SHP77 (cell line): ENCODE measurements at places on chromosomes 1 and 21.

DNA sequence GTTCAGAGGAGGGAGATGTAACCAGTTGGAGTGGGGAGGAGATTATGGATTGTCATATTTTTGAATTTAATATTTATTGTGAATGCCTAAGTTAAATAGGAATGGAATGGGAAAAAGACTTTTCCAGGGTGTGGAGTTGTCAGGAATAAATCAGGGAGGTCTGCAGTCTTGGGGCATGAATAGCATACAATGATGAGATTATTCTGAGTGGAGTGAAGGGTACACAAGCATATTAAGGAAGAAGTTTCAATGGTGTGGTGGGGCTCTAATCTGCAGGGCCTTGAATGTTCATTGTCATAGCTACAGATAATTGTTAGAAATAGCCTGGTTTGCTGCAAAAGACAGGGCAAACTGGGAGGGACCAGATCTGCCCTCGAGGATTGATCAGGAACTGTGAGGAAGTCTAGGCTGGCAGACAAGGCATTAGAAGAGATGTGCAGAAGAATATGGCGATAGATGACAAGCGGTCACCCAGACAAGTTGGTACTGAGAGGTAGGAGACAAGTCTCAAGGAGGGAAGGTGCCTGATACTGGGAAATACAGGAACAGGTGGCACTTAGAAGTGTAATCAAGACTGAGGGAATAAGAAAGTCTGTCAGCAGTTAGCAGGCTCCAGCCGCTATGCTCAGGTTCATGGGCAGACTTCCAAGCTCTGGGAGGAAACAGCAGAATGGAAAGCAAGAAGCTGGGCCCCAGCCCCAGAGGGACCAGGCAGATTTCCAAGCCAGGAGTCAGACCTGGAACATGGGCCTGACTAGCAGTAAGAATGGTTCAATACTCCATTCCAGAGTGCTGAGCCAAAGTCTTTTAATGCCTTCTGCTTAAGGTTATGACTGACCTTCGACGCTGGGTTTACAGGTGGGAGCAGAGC is 20.9 kb upstream of the RGL1 start:
- no peak for DNase-seq

- no peak for DNase-seq
Measured at GRCh38 chr1:25118546-25118945, 113.8 kb downstream of the SYF2 start.

- DNase-seq, result no peak
Measured at GRCh38 chr1:200226268-200226968, 183.4 kb downstream of the ZNF281 start.

GRCh38 chr1:182662121-182662890 is 22.1 kb downstream of the RGS8 start:
- no peak for DNase-seq

- peak; percentile 91 for DNase-seq
Measured at GRCh38 chr1:204763773-204764427, 78.4 kb upstream of the LRRN2 start.

GRCh38 chr1:119873135-119874015 is 22.9 kb downstream of the ADAM30 start:
- no peak for DNase-seq

DNA sequence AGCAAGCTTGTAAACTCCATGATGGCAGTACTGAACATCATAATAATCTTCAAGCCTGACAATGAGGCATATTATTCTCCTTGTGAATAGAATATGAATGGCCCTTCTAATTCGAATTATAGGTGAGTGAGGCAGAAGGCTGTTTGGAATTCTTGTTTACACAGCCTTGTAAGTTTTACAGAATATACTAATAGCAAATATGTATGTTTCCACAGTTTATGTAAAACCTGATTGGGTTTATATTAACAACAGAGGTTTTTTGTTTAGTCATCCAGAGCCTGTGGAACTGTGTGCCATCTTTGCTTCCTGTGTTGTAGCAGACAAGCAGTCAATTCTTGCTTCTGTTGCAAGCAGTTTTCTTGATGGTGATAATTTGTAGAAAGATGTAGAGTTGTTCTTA is 8.0 kb downstream of the OSBPL9 start:
- no peak for DNase-seq

- peak; percentile 29 for DNase-seq
Measured at GRCh38 chr1:226677027-226678020, 61.8 kb downstream of the ITPKB start.

GRCh38 chr1:61174060-61174795 is 91.9 kb downstream of the NFIA start:
- no peak for DNase-seq

- DNase-seq, result no peak
Measured at GRCh38 chr1:225603538-225604354, 49.2 kb downstream of the ENAH start.

- DNase-seq, result no peak
Measured at GRCh38 chr1:108053270-108054013, 88.5 kb upstream of the VAV3 start.

DNA sequence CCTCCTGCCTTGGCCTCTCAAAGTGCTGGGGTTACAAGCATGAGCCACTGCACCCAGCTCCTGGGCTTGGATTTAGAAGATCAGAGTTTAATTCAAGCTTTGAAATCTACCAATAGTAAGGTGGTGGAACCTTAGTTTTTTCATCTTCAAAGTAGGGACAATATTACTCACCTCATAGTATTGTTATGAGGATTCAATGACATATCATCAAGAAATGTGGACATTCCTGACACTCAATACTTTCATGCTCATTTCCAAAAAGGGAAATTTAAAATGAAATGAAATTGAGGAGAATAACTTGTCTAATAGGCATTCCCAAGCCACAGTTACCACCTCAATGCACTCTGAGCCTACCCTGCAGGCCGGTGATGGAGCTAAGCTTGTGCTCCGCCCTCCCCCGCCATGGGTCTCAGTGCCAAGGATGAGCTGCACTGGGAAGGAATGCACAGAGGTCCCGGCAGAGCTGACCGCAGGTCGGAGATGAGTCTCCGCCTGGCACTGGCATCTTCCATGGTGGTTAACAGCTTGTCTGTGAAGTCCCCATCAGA is 56.5 kb upstream of the BCAR3 start:
- no peak for DNase-seq

GRCh38 chr1:78075621-78076020 is 29.9 kb downstream of the GIPC2 start:
- DNase-seq, result no peak

- DNase-seq, result no peak
Measured at GRCh38 chr1:14946011-14946359, 207.6 kb upstream of the TMEM51 start.

GRCh38 chr1:206013026-206013795 is 10.0 kb upstream of the RAB7B start:
- DNase-seq, result no peak

GRCh38 chr1:31814631-31815306 is 1.1 kb downstream of the SPOCD1 start:
- no peak for DNase-seq

DNA sequence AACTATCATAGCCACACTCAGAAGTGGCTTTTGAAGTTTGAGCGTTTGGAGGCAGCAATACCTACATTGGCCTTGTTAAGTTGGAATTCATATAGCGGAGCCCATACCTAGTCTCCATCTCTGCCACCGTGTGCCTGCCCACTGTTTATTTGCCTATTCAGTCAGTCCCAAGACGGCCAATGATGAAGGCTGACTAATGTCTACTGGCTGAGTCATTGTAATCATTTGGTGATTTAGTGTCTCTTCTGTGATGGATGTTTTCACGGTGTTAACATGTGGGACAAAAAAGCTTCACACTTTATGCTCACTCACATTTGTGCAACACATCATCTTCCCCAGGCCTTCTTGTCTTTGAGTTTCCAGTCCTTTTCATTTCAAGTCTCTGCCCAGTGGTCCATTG is 92.6 kb upstream of the PBX1 start:
- no peak for DNase-seq

- DNase-seq, result peak; percentile 10
Measured at GRCh38 chr1:86419277-86419903, 4.6 kb upstream of the CLCA2 start.

DNA sequence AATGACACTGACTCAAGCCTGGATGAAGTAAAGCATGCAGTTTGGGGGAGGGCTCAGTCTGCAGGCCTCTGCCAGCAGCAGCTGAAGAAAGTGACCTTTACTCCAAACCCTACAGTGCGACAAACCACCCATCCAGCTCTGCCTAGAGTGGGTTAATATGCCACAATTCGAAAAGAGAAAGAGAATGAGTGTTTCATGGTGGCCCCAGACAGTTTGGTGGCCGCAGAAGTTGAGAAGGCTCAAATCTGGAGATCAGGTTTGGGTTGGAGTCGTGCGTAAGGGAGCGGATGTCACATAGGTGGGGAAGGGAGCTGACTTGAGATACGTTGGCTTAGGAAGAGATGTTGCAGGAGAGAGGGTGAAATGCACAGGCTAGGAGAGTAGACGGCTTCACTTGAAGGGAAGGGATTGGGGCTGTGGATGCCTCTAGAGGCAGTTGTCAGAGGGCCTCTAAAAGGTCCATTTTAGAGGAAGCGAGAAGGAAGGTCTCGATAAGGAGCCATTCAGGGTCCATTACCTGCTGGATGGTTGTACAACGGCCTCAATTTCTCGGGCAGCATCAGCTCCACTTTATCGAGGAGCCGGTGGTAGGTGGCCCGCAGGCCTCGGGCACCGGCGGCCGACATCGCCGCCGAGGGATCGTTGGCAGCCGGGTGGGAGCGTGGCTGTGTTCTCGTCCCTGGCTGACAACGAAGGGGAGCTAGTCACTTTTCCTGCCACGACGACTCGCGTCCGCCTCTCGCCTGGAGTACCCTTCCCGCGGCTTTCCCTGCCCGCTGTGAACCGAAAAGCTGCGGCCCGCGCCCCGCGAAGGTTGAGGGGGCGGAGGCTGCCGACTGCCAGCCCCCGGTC is 1.0 kb upstream of the DCAF6 start:
- DNase-seq, result peak; percentile 47

DNA sequence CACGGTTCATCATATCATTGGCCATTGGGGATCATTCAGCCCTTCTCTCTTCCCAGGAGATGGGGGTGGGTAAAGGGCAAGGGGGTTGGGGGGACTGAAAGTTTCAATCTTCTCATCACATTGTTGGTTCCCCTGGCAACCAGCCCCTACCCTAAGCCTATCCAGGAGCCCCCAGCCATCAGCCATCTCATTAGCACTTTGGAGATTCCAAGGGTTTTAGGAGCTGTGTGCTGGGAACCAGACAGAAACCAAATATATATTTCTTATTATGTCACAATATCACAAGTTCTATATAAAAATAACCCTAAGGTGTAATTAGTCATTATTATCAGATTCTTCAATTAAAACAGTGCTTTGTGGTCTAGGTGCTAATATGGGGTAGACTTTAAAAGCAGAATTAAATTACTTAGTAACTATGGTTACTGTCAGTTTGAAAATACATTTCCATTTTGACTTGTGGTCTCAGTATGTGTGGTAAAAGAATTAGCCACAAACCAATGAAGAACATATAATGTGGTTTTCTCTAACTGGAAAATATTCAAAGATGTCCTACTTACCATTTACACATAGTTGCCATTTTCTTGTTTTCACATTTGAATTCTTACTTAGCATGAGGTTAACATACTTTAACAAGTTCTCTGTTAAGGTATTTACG is 28.1 kb downstream of the IL23R start:
- no peak for DNase-seq

DNA sequence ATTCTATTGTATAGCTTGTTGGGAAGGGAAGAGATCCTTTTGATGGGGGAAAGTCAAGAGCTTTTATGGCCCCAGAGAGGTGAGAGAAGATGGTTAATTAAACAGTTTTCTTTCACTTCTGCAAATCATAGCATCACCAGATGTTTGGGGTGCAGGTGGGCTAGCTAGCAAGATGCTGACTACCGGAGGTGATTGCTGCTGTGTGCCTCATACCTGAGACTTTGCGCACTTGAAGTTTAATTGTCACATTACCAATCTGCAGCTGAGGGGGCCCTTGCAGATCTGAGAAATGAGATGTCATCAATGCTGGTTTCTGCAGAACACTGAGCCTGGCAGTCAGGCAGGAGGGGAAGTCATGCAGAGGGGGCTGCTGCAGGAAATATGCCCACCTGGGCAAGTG is 73.9 kb downstream of the SNRPE start:
- DNase-seq, result no peak

DNA sequence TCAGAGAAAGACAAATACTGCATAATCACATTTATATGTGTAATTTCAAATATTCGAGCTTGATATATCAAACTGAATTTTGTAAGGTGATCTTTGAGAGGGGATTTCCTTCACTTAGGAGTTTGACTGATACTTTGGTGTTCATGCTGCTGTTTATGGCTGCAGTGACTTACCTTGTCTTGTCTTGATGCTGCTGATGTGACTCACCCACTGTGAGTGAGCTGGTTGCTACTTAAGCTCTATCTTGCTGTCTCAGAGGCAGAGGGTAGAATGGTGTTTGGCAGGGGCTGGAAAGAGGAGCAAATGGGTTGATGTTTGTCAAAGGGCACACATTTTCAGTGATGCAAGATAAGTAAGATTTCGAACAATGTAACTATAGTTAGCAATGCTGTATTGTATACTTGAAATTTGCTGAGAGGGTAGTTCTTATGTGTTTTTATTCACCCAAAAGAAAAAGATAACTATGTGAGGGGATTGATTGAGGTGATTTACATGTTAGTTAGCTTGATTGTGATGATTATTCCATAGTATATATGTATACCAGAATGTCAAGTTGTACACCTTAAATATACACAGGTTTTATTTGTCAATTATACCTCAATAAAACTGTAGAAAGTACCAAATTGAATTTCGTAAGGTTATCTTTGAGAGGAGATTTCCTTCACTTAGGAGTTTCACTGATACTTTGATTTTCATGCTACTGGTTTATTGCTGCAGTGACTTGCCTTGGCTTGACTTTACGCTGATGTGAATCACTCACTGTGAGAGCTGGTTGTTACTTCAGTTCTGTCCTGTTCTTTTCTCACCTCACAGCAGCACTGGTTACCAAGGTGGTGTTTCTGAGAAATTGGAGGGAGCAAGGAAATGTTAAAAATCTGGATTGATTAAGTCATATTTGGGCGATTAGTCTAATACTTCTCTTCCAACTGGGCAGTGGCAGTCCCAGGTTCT is 94.5 kb upstream of the SLC5A9 start:
- no peak for DNase-seq

DNA sequence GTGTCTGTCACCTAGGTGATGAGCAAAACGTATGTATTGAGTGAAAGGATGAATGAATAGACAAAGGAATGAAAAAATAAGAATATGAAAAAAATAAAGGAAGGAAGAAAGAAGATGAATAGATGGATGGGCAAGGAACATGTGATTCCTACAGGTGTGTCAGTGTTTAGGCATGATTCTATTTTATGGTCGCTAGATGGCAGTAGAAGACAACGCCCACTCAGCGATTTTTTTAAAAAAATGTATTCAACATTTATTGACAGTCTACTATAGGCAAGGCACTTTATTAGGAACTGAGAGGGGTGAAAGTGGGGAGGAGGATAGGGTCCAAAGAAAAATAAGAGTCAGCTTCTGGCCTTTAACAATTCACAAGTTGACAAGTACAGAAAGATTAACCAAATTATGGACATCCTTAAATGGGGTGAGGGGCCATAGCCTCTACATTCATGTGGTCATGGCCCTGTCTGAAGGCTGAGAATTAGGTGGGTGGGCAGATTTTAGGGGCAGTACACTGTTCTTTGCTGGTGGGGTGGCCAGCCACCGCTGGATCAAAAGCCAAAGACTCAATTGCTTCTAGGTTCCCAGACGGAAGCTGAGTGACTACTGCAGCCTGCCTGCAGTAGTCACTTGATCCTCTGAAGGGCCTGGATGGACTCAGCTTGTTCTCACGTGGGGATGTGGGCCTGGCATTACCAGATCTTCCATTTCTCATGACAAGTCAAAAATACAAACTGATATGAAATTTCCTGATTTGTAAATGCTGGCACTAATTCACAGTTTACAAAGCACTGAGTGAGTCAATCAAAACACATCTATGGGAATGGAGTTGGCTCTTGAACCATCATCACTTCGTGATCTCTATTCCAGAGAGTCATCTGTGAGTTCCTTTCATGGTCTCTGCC is 83.9 kb downstream of the FASLG start:
- DNase-seq, result peak; percentile 20

- no peak for DNase-seq
Measured at GRCh38 chr1:158058237-158058985, 65.0 kb downstream of the KIRREL1 start.
